ENCODE measurements at places on chromosomes 4 and X. TPM values are rescaled to one million over a fixed set of nuclear protein-coding genes. Genes with fewer than 3 reads are reported as not detected.

DNA sequence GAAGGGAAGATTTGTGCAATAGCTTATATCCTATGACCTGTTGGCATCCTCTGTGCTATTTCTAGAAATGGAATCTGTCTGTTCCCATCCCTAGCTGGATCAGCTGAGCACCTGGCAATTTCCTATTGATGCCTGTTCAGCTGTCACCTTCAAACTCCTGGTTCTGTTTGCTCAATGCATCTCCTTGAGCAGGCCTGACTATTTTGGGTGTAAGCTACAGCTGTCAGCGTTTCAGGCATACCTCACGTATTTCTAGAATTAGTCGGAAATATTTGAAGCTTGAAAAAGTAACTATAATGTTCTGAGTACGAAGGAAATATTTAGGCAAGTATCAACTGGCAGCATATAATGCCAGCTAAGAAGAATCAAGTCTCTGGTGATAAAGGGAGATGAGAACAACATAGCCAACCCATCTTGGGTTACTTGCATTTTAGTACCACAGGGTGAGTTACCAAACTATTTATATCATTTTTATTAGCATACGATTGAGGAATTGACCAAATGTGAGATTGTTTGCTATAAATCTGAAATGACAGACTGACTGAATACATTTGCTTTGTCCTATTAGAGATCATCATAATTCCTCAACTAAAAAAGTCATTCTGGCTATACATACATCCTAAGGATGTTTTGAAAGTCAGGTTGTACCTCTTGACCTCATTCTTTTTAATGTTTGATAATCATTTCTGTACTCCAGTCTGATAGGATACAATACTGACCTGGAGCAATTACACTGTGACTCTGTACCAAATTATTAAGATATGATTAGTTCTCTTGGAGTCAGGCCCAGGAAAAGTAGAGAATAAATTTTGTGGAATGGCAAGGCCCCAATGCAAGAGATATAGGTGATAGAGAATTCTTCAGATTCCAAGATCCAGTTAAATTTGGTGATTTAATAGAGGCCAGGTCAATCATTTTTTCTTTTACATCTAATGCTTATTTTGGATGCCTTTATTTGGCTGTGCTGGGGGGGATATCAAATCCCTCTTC lies 36.4 kb upstream of the PLAC1 start:
- H3K4me3 ChIP-seq = no peak overlapping the region
- no peak for DNase-seq
- H3K36me3 ChIP-seq = no peaks in the 10 kb centered on the region
- no peaks in the 10 kb centered on the region for H3K27me3 ChIP-seq

- no peaks in the 10 kb centered on the region for H3K4me1 ChIP-seq
- H3K36me3 ChIP-seq = no peaks in the 10 kb centered on the region
- H3K4me3 ChIP-seq = no peak overlapping the region
- H3K27me3 ChIP-seq = no peaks in the 10 kb centered on the region
- H3K27ac ChIP-seq = no peak overlapping the region
Measured at GRCh38 chr4:98516042-98516440, 142.4 kb downstream of the TSPAN5 start.

- H3K4me1 ChIP-seq = no peaks in the 10 kb centered on the region
- DNase-seq = no peak
- H3K27me3 ChIP-seq = no peaks in the 10 kb centered on the region
- H3K4me3 ChIP-seq = no peak overlapping the region
- H3K36me3 ChIP-seq = no peaks in the 10 kb centered on the region
- no peak overlapping the region for H3K27ac ChIP-seq
Measured at GRCh38 chrX:38754102-38754790, 47.0 kb upstream of the MID1IP1 start.

LIN54 gene
- 4.2 TPM for total RNA-seq

FAM13A gene
- 25.4 TPM for total RNA-seq

ATOH1 gene
- total RNA-seq = not detected

DNA sequence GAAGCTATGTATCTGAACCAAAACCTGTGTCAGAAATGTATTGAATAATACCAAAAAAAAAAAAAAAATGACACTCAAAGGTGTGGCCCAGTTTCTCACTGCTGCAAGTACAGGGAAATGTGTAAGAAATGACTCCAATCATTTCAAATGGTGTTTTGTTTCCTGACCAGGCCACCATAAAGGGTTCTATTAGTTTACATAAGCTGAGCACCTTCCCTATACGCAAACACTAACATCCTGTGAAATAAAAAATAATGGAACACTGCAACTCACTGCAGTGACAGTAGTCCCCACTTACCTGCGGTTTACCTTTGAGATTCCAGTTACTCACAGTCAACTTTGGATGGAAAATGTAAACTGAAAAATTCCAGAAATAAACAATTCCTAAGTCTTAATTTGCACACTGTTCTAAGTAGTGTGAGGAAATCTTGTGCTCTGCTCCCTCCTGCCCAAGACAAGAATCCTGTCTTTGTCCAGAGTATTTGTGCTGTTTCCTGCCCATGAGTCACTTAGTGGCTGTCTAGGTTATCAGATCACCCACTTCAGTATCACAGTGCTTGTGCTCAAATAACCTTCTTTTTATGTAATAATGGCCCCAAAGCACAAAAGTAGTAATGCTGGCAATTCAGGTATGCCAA lies 265.3 kb downstream of the RCHY1 start:
- no peak overlapping the region for H3K27ac ChIP-seq
- no peak overlapping the region for H3K4me3 ChIP-seq
- no peaks in the 10 kb centered on the region for H3K27me3 ChIP-seq
- peaks cover 7% of the 10 kb centered on the region for H3K4me1 ChIP-seq
- H3K36me3 ChIP-seq = no peaks in the 10 kb centered on the region

DMRTC1B gene
- total RNA-seq = 0.79 TPM

Data from upper lobe of left lung (tissue), 6 donors.